ENCODE measurements at places on chromosomes 1 and 21. TPM values are rescaled to one million over a fixed set of nuclear protein-coding genes. Genes with fewer than 3 reads are reported as not detected.

GRCh38 chr1:6109688-6110087 is 64.0 kb downstream of the KCNAB2 start:
- no peak overlapping the region for H3K4me3 ChIP-seq
- DNase-seq, result peak; percentile 56
- H3K4me1 ChIP-seq, result no peaks in the 10 kb centered on the region

MYBPH gene
- total RNA-seq, result not detected

DNA sequence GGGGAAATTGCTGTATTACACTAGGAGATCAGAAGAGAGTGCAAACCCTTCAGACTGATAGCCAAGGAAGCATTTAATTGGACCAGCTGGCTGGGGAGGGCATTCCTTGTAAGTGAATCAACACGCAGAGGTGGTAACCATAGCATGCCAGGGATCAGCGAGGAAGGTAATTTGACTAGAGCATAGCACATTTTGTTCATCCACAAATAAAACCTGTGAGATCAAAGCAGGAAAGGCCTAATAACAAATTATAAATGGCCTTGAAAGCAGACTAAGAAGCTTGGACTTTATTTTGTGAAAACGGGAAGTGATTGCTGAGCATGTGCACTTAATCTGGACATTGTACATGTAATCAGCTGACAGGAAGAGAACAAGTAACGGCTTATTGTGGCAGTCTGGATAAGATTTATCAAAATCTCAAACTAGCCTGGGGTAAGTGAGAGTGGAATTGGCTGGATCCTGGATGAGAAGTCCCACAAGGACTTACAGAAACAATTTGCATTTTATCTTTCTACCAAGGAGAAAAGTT is 11.7 kb upstream of the CD55 start:
- no peak overlapping the region for H3K4me3 ChIP-seq
- no peaks in the 10 kb centered on the region for H3K27me3 ChIP-seq

DNA sequence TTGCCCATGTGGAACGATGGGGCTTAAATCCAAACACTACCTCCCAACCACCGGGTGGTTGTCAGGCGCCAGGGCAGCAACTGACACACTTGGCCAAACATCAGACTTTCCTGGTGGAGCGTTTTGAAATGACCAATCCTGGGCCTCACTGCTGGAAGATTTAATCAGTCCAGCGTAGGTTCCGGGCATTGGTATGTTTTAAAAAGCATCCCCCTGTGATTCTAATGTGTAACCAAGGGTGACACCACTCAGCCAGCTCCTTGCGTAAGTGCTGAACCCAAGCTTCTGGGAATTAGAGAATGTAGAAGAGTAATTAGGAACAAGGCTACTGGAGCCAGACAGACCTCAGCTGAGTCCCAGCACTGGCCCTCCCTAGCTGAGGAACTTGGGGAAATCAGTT is 44.8 kb upstream of the KAZN start:
- H3K4me1 ChIP-seq, result no peaks in the 10 kb centered on the region
- no peaks in the 10 kb centered on the region for H3K36me3 ChIP-seq
- H3K27me3 ChIP-seq, result no peaks in the 10 kb centered on the region
- H3K27ac ChIP-seq, result no peak overlapping the region
- DNase-seq, result no peak

DNA sequence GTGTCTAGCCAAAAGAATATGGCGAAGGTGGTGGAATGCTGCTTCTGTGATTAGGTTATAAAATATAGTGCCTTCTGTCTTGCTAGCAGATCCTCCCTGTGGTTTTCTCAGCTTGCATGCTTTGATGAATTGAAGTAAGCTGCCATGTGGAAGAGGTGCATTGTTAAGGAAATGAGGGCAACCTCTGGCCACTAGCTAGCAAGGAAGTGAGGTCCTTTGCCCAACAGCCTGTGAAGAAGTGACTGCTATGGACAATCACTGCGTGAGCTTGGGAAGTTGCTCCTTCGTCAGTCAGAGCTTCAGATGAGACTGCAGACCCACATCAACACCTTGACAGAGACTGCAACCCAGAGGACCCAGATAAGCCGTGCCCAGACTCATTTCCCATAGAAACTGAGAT is 109.4 kb downstream of the GIPC2 start:
- H3K36me3 ChIP-seq, result peaks cover 5% of the 10 kb centered on the region
- no peaks in the 10 kb centered on the region for H3K27me3 ChIP-seq
- DNase-seq, result peak; percentile 78
- peaks cover 2% of the 10 kb centered on the region for H3K4me1 ChIP-seq

- H3K4me1 ChIP-seq, result no peaks in the 10 kb centered on the region
- no peak overlapping the region for H3K27ac ChIP-seq
- no peaks in the 10 kb centered on the region for H3K27me3 ChIP-seq
- H3K4me3 ChIP-seq, result no peak overlapping the region
Measured at GRCh38 chr1:45557422-45557944, 6.9 kb downstream of the AKR1A1 start.

GRCh38 chr1:26283871-26284596 is 4.1 kb downstream of the SH3BGRL3 start:
- H3K27ac ChIP-seq, result no peak overlapping the region
- no peak overlapping the region for H3K4me3 ChIP-seq
- DNase-seq, result peak; percentile 25
- no peaks in the 10 kb centered on the region for H3K27me3 ChIP-seq

FABP3 gene
- total RNA-seq, result 9.0 TPM

GRCh38 chr1:41809692-41810091 is 109.0 kb downstream of the HIVEP3 start:
- H3K4me1 ChIP-seq, result no peaks in the 10 kb centered on the region
- H3K27me3 ChIP-seq, result no peaks in the 10 kb centered on the region
- no peak overlapping the region for H3K4me3 ChIP-seq
- H3K36me3 ChIP-seq, result no peaks in the 10 kb centered on the region
- H3K27ac ChIP-seq, result no peak overlapping the region
- DNase-seq, result no peak

DPH2 gene
- 74.4 TPM for total RNA-seq

ZNF593OS gene
- not detected for total RNA-seq

DNA sequence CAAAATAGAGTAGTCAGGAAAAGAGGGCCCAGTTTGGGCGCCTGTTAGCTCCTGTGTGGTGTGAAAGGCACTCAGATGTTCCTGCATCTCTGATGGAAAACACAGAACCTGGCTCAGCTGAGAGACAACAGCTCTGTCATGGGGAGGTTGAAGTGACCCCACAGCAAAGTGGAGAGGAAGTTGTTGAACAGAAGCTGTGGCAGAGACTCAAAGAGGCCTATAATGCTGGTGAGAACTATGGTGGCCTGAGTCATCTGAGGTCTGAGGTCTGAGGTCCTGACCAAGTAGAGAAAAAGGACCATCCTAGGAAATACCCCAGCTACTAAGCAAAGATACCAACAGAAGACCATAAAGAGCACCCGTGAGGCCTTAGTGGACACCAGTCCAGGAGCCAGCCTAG is 45.6 kb upstream of the JAK1 start:
- no peak overlapping the region for H3K4me3 ChIP-seq
- no peak for DNase-seq
- no peaks in the 10 kb centered on the region for H3K4me1 ChIP-seq
- no peak overlapping the region for H3K27ac ChIP-seq
- H3K27me3 ChIP-seq, result no peaks in the 10 kb centered on the region

GRCh38 chr1:4792565-4792964 is 138.2 kb downstream of the AJAP1 start:
- no peaks in the 10 kb centered on the region for H3K4me1 ChIP-seq
- H3K27ac ChIP-seq, result no peak overlapping the region
- DNase-seq, result no peak
- H3K27me3 ChIP-seq, result peaks cover 2% of the 10 kb centered on the region

DNA sequence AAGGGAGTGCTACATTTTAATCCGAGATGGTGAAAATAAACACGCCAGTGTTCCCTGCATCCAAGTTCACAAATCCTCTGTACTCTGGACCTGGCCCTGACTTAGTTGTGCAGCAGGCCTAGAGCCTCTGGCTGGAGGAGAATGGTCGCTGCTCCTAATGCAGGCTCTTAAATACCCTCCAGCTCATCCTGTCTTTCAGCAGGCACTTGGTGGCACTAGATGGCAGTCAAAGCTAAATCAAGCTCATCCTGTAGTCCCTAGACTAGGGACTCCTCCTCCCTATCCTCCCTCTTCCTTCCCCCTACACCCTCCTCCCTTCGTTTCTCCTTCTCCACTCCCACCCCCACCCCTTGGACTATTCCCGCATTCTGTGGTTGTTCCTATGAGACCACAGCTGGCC is 41.6 kb upstream of the MTR start:
- H3K36me3 ChIP-seq, result no peaks in the 10 kb centered on the region
- peak; percentile 62 for DNase-seq
- no peaks in the 10 kb centered on the region for H3K4me1 ChIP-seq
- H3K4me3 ChIP-seq, result no peak overlapping the region

HSD3B1 gene
- total RNA-seq, result not detected

DNA sequence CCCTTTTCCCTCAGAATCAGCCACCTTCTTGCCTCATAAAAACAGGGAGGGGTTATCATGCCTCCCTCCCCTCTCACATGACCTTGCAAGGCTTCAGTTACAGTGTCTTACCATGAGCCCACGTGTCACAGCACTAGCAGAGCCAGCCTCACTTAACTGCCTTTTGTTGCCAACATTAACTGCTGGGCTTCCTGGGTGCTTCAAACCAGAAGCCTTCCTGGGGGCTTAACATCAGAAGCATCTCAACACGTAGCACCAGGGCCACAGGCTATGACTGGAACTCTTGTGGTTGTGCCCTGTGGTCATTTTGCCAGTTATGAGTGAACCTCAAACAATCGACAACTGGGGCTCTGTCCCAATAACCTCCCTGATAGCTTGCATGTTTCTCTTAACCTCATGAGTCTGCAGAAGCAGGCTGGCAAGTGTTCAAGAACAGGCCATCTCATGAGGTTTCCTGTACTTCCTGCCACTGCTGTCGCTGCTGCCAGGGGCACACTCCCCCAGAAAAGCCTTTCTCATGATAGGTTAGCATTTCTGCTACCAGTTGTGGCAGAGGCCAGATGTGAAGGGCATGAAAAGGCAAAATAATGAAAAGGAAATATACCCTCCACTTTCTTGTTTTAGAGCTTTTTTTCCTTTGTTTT is 132.2 kb downstream of the GLUL start:
- no peaks in the 10 kb centered on the region for H3K4me1 ChIP-seq
- no peak overlapping the region for H3K27ac ChIP-seq
- no peaks in the 10 kb centered on the region for H3K36me3 ChIP-seq
- DNase-seq, result no peak
- H3K27me3 ChIP-seq, result no peaks in the 10 kb centered on the region
- no peak overlapping the region for H3K4me3 ChIP-seq

DNA sequence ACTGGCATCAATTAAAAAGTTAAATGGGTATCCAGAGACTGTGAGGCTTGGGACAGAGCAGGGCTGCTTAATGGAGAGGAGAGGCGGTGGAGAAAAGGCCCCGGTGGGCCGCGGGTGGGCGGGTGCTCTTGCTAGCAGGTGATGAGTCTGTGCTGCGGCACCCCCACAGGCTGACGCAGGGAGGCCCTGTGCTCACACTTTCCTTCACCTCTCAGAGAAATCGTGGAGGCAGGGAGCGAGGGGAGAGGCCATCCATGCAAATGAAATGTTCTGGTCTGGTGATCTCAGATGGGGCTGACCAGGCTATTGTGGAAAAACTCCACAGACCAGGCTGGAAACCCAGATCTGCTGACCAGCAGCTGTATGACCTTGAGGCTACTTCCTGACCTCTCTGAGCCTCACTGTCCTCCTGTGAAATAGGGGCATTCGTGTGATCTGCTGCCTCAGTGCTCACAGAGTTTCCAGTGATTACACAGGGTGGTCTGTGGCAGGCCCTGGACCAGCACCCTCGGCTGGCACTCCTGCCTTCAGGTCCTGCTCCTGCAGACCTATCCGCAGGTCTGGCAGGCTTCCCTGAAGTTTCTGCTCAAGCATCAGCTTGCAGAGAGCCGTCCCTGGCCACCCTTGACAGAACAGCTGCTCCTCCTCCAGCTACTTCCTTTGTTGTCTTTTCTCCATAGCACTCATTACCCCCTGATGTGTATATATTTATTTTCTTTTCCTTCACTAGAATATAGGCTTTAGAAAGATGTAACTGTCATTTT is 89.2 kb downstream of the BEND5 start:
- H3K27ac ChIP-seq, result no peak overlapping the region
- no peak for DNase-seq
- no peaks in the 10 kb centered on the region for H3K27me3 ChIP-seq
- no peaks in the 10 kb centered on the region for H3K4me1 ChIP-seq

GRCh38 chr1:41847733-41848132 is 71.0 kb downstream of the HIVEP3 start:
- no peaks in the 10 kb centered on the region for H3K27me3 ChIP-seq
- H3K4me3 ChIP-seq, result no peak overlapping the region
- no peak for DNase-seq
- no peak overlapping the region for H3K27ac ChIP-seq

SLFNL1 gene
- total RNA-seq, result not detected

GRCh38 chr21:44847261-44848056 is 26.0 kb downstream of the PTTG1IP start:
- peaks cover 34% of the 10 kb centered on the region for H3K36me3 ChIP-seq
- DNase-seq, result no peak
- H3K4me3 ChIP-seq, result no peak overlapping the region
- H3K27ac ChIP-seq, result no peak overlapping the region
- 0 out of 2 replicates have a peak, but pooled peaks cover 2% of the 10 kb centered on the region for H3K4me1 ChIP-seq

DNA sequence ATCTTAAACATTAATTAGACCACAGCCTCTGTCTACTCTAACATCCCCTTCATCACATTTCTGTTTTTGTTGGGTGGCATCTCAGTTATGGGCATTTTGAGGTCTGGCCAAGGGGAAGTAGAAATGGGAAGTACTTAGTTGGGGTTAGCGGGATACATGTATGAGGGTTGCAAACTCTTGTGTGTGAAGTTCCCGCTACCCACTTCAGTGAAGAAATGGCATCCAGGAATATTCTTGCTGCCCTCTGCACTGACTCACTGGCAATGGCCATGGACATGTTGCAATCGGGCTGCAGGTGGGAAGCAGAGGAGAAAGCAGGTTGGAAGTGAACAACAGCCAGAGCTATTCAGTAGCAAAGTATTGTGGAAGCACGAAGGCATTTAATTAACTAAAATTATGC is 7.4 kb downstream of the CD48 start:
- H3K36me3 ChIP-seq, result no peaks in the 10 kb centered on the region
- H3K27ac ChIP-seq, result no peak overlapping the region
- no peaks in the 10 kb centered on the region for H3K27me3 ChIP-seq
- no peak for DNase-seq

DNA sequence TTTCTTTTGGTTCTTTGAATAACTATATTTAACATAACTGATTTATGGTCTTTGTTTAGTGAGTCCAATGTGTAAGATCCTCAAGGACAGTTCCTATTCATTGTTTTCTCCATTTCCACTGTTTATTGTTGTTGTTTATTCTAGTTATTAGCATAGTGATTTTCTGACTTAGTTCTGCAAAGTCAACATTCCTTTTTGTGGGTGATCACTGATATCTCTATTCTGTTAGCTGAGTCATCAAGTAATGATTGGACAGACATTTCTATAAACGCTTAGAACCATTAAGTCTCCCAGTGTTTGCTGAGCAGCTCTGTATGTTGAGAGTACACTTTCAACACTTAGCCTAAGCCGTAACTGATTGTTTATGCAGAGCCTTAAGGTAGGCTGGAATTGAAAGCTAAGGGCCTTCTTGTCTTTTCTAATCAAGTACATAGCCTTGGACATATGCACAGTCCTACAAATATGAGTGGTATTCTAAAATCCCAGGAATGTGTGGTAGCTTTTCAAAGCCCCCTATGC is 87.1 kb downstream of the SLC5A9 start:
- no peaks in the 10 kb centered on the region for H3K27me3 ChIP-seq
- H3K27ac ChIP-seq, result no peak overlapping the region
- no peak for DNase-seq

Data from H9 (cell line).